Right atrium auricular region (tissue), 2 donors: ENCODE measurements at places on chromosomes 6 and 20. TPM values are rescaled to one million over a fixed set of nuclear protein-coding genes. Genes with fewer than 3 reads are reported as not detected.

LPA gene
- not detected for total RNA-seq

GRCh38 chr6:56062836-56063235, 184.5 kb downstream of the COL21A1 start:
- H3K27me3 ChIP-seq, result no peaks in the 10 kb centered on the region
- no peak overlapping the region for H3K27ac ChIP-seq
- H3K4me3 ChIP-seq, result no peak overlapping the region
- no peaks in the 10 kb centered on the region for H3K36me3 ChIP-seq
- no peaks in the 10 kb centered on the region for H3K4me1 ChIP-seq

GRCh38 chr6:63509652-63510352, 62.5 kb upstream of the LOC128125822 start:
- H3K27ac ChIP-seq, result no peak overlapping the region
- DNase-seq, result no peak
- H3K36me3 ChIP-seq, result no peaks in the 10 kb centered on the region
- H3K4me1 ChIP-seq, result peaks cover 5% of the 10 kb centered on the region

DNA sequence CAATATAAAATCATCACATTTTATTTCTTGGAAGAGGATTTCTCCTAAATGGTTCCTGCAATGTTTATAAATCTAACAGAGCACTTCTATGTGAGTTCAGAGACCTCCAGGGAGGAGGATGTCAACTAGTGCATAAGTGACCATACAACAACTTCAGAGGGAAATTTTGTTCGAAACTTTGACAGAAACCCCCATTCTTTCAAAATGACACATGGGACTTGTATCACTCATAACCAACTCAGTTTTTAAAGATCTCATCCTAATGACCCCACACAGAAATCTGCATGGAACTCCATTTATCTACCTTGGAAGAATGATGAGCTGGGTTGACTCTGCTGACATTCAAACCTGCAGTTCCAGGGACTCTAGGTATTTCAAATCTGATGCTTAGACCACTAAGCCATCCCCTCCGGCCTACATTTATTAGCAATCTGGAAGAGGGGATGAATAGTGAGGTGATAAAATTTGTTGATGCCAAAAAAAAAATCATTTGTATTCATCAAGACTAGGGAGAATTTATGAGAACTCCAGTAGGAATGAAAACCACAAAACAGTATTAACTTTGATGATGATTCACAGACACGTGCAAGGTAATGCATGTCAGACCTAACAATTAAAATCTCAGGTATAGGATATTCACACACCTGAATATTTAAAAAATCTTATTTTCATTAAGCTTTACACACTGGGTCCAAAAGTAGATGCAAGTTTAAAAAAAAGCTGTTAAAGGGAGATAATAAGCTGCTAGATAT, 153.0 kb downstream of the REV3L start:
- H3K4me1 ChIP-seq, result no peaks in the 10 kb centered on the region
- peaks cover 43% of the 10 kb centered on the region for H3K36me3 ChIP-seq
- no peaks in the 10 kb centered on the region for H3K27me3 ChIP-seq
- H3K27ac ChIP-seq, result no peak overlapping the region
- DNase-seq, result no peak
- no peak overlapping the region for H3K4me3 ChIP-seq

DNA sequence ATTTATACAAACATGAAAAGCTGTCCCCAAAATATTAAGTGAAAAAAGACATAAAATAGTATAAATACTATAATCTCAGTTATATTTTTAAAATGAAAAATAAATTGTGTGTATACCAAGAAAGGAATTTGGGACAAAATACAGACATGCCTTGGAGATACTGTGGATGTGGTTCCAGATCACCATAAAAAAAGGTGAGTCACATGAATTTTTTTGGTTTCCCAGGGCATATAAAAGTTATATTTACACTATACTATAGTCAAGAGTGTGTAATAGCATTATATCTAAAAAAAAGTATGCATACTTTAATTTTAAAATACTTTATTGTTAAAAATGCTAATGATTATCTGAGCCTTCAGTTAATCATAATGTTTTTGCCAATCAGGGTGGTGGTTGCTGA, 17.4 kb upstream of the SDHAF4 start:
- no peak for DNase-seq
- no peak overlapping the region for H3K4me3 ChIP-seq
- no peaks in the 10 kb centered on the region for H3K36me3 ChIP-seq
- no peaks in the 10 kb centered on the region for H3K4me1 ChIP-seq

IRF4 gene
- 0.15 TPM for total RNA-seq

DNA sequence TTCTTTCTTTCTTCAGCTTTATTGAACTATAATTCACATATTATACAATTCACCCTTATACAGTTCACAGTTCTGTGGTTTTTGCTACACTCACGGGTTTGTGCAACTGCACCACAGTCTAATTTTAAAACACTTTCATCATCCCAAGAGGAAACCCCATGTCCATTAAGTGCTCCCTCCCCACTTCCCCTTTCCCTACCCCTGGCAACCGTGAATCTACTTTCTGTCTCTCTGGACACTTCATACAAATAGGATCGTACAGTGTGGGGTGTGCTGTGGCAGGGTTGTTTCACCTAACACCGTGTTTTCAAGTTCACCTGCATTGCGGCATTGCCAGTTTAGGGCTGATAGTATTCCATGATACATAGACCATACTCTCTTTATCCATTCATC, 118.8 kb downstream of the PHACTR3 start:
- no peaks in the 10 kb centered on the region for H3K4me1 ChIP-seq
- H3K4me3 ChIP-seq, result no peak overlapping the region
- DNase-seq, result peak; percentile 55
- H3K36me3 ChIP-seq, result no peaks in the 10 kb centered on the region
- H3K27ac ChIP-seq, result no peak overlapping the region
- no peaks in the 10 kb centered on the region for H3K27me3 ChIP-seq

DNA sequence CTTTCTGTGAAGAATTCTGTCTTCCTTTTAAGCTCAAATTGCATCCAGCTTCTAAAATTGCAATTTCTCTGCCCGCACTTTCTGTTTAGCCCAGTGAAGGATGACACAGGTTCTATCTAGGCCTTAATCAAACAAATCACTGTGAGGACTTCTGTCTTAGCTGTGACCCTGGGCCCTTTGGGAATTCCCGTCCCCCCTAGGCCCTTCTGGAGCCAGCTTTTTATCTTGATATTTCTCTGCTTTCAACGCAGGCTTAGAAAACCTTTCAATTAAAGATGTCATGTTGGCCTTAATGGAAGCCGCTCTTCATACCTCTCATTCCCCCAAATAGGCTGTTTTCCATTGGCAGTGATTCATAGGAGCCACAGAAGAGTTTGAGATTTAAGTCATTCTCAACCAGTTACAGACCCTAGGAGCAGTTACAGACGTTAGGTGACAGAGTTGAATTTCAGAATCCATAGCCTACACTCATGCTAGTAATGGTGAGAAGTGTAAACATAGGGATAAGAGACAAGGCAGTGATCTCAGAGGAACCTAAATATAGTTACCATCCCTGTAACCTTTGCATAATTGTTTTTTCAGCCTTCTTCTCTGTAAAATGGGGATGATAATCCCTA, 74.8 kb upstream of the FLRT3 start:
- H3K27me3 ChIP-seq, result no peaks in the 10 kb centered on the region
- H3K36me3 ChIP-seq, result no peaks in the 10 kb centered on the region
- no peak overlapping the region for H3K4me3 ChIP-seq
- no peak overlapping the region for H3K27ac ChIP-seq
- H3K4me1 ChIP-seq, result no peaks in the 10 kb centered on the region

DNA sequence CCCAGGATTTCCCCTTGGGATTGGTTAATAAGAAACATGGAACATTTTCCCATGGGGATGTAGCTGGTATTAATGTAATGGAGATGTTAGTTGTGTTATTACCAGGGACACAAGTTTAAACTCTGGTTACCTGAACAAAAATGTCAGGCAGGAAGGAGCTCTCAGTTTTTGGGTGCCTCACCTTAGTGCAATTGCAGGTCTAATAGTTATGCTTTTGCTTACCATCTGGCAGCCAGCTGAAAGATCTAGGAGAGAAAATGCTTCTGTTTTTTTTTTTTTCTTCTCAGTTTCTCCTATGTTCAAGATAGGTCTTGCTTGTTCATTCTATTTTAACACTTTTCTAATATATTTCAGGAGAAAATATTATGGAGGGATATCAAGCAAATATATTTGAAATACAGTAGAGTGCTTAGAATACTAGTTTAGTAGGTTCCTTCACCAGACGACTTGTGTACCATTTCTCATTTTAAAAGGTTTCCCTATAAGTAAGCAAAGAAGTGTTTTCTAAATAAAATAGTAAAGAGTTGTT, 4.2 kb upstream of the UBE2J1 start:
- no peak overlapping the region for H3K4me3 ChIP-seq
- peaks cover 7% of the 10 kb centered on the region for H3K4me1 ChIP-seq
- no peaks in the 10 kb centered on the region for H3K36me3 ChIP-seq
- no peak overlapping the region for H3K27ac ChIP-seq
- DNase-seq, result no peak

DNA sequence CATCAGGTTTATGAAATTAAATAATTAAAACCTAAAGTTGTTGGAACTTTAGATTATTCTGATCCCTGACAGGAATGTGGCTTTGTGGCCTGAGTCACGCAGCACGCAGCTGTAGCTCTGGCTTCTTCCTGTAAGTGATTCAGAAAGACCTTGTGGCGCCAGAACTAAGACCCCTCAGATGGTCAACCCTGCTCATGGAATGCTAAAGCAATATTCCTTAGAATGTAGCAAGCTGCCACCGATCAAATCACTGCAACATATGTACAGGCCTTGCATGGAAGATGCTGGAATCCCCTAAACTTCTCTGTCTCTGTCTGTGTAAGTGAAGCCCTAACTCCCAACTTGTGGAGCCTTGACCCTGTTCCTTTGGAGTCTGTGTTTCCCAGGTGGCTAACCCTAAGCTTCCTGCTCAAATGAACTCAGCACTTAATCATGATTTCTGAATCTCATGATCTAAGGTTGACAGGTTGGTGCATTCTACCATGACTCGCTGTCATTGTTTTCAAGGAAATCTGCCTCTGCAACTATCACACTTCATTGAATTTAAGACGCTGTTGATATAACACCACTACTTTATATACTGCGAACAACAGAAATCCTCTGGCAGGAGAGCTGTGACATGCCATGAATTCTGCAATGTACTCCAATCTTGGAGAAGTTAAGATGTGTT, 111.2 kb upstream of the CST7 start:
- no peaks in the 10 kb centered on the region for H3K36me3 ChIP-seq
- DNase-seq, result no peak
- H3K27ac ChIP-seq, result no peak overlapping the region
- H3K27me3 ChIP-seq, result no peaks in the 10 kb centered on the region

- DNase-seq, result no peak
- H3K4me1 ChIP-seq, result no peaks in the 10 kb centered on the region
- no peak overlapping the region for H3K4me3 ChIP-seq
- no peak overlapping the region for H3K27ac ChIP-seq
- no peaks in the 10 kb centered on the region for H3K36me3 ChIP-seq
These were observed 443.1 kb upstream of the OPRM1 start for GRCh38 chr6:153595903-153596302.

DNA sequence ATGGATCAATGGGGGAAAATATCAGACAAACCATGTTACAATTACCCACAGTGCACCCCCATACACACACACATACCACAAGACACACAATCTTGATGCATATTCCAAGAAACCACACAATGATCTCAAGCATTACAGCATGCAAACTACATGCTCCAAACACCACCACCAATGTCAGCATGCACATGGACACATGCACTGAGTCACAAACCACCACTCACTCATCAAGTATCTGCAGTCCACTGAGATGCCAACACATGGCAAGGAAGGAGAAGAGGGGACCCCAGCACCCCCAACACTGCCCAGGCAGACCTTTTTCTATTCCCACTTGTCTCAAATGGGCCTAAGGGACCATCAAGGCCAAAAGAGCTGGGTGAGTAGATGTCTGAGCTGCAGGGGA, 91.6 kb downstream of the PREX1 start:
- H3K36me3 ChIP-seq, result no peaks in the 10 kb centered on the region
- H3K4me1 ChIP-seq, result peaks cover 19% of the 10 kb centered on the region
- DNase-seq, result no peak
- H3K27ac ChIP-seq, result no peak overlapping the region
- no peak overlapping the region for H3K4me3 ChIP-seq

DNA sequence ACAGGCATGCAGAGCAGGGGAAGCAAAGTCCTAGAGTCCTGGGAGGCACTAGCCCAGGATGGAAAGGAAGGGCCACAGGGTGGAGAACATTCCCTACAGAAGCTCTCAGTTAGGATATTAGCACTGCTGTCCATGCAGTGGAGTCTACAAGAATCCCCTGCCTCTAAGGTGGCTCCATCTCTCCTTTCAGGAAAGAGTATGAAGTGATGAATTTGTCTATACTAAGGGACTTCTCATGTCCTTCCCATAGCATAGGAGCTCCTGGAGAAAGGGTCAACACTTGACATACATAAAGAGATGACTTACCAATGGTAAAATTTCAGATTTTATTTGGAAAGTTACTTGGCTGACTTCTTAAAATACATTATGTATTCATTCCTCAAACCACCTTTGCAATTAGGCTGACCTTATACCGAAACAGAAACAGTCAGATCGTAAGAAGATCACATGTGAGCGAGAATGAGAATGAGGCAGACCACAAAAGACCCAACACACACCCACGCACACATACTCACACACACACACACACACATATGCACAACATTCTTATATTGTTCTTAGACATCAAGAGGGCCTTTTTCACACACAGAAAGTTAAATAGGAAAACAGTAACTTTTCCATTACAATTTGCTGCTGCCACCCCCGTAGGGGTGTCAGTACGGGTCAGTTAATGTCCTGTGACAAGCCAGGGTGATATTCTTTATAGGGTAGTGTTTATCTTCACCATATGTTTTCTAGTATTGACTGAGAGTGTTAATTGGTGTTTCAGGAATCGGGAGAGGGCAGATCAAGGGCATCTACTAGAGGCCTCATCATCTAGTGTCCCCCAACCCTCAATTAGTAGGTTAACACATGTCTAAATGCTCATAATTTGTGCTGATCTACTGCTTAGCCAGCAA, 159.4 kb downstream of the FAXC start:
- H3K36me3 ChIP-seq, result no peaks in the 10 kb centered on the region
- no peak overlapping the region for H3K27ac ChIP-seq
- DNase-seq, result no peak
- no peaks in the 10 kb centered on the region for H3K27me3 ChIP-seq
- H3K4me1 ChIP-seq, result peaks cover 9% of the 10 kb centered on the region

DNA sequence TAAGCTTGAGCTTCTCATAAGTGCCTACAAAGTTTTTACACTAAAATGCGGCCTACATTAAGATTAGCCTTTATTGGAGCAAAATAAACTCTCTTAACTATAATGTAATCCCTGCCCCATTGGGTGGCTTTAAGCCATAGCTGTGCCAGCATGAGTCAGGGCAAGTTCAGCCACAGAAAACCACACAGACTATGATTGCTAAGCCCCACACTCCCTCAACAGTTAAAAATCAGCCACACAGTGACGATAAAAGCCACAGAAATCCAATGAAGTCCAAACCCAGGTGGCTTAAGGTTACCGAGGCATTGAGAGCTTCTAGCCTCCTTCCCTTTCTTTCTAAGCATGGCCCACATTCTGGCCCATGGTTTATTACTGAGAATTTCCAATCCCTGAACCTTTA, 61.6 kb downstream of the GRM1 start:
- no peak for DNase-seq
- H3K27ac ChIP-seq, result no peak overlapping the region
- no peaks in the 10 kb centered on the region for H3K36me3 ChIP-seq
- H3K4me3 ChIP-seq, result no peak overlapping the region
- H3K27me3 ChIP-seq, result no peaks in the 10 kb centered on the region
